ENCODE measurements at places on chromosomes 11 and 22.

GRCh38 chr11:15878756-15879155 lies 477.6 kb downstream of the SOX6 start:
- DNase-seq, result no peak

DNA sequence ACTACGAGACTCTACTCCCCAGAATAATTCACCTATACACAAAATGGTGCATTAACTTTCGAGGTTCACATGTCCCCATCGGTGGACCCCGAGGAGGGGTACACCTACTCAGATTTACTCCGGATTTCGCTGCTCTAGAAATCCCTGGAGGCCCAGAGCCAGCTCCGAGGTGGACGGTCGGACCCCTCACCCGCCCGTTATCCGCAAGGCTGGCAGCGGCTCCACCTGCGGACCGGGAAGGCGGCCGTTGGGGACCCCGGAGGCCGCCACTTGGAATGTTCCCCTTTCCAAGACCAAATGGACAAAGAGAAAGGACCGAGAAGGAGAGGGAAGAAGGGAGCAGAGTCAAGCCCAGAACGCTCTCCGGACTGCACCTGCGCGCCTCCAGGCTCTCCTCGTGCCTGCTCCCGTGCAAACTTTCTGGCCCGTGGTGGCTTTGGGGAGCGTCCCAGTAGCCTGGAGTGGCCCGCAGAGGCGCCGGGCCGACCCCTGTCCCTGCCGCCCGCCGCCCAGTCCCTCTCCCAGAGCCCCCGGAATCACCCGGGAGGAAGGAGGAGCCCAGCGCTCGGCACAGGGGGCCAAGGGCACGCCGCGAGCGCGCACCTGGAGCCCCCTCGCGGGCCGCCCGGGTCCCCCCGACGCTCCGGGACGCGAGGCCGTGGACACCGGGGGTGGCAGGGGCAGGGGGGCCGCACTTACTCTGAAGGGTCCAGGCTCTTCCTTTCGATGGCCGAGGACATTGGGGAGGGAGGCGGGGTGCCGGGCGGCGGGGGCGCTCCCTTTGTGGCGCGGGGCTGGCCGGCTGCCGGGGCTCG lies 23.0 kb downstream of the LMO2 start:
- DNase-seq, result no peak

GRCh38 chr11:70333261-70333660 lies 62.8 kb downstream of the PPFIA1 start:
- DNase-seq, result no peak

GRCh38 chr11:59172345-59173079 lies 580 bp downstream of the DTX4 start:
- no peak for DNase-seq

- no peak for DNase-seq
Measured at GRCh38 chr11:2564588-2565425, 120.0 kb downstream of the KCNQ1 start.

DNA sequence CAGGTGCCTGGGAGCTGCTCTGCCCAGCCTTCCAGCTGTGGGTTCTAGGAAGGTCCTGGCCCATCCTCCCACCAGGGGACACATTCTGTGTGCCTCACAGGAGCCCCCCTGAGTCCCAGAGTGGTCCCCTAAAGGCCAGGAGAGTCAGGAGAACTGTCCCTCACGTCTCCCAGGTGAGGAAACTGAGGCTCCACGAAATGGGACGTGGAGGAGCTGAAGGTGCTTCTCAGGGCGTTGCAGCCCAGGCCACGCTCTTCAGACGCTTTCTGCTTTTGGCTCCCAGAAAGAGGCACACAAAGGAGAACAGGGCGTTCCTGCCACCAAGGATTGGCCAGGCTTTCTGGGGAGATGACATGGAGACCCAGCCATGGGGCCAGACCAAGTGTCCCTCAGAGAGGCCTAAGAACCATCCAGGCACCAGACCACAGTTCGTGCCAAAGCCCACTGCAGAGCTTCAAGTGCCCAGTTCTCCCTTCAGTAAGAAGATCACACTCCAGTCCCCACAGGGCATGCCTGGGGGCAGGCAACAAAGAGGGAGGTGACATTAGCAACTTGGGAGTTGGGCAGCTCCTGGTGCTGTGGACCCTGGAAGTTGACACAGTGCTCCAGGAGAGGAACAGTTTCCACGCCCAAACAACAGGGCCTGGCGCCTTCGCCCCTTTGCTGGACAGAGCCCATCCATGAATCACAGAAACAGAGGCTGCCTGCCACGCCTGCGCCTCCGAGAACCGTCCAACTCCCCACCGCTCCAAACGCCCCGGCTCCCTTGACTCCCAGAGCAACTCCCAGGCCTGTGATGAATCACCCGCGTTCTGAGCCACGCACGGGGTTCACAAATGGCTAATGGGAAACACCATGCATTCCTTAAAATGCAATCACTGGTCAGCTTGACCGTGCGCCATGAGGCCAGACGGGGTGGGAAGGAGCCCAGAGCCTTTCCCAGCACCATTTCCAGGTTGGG lies 589.2 kb downstream of the BRD1 start:
- no peak for DNase-seq

DNA sequence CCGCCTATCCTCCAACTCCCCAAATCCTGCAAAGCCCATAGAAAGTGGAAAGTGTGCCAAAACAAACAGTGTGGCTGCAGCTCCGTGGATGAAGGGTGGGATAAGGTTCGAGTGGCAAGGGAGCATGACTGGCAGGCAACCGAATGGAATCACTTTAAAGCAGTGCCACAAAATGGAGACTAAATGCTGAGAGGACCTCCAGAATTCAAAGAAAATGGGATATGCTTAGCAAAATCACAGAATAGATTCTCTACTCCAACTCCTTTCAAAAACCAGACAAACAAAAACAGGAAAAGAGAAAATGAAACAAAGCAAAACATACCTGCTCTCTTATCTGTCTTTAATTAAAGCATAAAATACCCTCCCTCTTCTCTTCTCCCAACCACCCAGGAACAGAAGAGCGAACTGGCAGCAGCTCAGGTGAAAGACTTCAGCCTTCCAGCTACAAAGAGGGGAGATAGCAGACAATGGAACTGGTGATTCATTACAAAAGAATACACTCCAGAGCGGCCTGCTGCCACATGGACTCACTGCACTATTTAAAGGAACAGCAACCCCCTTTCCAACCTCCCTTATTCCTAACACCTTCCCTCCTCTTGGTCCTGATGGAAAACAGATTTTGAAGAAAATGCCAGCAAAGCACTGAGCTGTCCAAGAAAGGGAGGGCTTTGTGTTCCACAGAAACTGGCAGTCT lies 118.5 kb downstream of the APOL5 start:
- no peak for DNase-seq

DNA sequence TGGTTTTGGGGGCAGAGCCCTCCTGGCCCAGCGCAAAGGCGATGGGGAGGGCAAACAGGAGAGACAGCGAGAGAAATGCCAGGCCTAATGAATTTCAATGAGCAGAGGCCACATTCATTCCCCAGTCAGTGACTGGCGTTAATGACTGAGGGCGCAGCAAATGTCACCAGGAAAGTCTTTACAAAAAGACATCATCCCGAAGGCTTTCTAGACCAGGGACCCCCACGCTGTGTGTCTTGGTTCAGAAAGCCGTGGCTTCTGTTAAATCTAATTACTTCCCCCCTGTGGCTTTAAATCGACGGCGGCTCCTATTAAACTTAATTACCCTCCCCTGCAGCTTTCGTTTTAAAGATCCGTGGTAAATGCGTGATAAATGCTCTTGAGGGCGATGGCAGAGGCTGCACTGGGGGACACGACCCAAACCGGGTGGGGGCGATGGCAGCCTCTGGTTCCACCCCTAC lies 1.6 kb upstream of the FGF19 start:
- no peak for DNase-seq

Measured in NCI-H1436 treated with DMSO at 0.1 percent for 48 hours (cell line).